ENCODE measurements at places on chromosomes 7 and 10.
A peak's percentile ranks its signal among the peaks of the same experiment; 100 is the strongest.

- H3K36me3 ChIP-seq: no peaks in the 10 kb centered on the region
- H3K27ac ChIP-seq: no peak overlapping the region
- no peaks in the 10 kb centered on the region for H3K27me3 ChIP-seq
- no peaks in the 10 kb centered on the region for H3K4me1 ChIP-seq
- no peak overlapping the region for H3K4me3 ChIP-seq
Observed at GRCh38 chr7:82840061-82840460, 322.6 kb downstream of the PCLO start.

DNA sequence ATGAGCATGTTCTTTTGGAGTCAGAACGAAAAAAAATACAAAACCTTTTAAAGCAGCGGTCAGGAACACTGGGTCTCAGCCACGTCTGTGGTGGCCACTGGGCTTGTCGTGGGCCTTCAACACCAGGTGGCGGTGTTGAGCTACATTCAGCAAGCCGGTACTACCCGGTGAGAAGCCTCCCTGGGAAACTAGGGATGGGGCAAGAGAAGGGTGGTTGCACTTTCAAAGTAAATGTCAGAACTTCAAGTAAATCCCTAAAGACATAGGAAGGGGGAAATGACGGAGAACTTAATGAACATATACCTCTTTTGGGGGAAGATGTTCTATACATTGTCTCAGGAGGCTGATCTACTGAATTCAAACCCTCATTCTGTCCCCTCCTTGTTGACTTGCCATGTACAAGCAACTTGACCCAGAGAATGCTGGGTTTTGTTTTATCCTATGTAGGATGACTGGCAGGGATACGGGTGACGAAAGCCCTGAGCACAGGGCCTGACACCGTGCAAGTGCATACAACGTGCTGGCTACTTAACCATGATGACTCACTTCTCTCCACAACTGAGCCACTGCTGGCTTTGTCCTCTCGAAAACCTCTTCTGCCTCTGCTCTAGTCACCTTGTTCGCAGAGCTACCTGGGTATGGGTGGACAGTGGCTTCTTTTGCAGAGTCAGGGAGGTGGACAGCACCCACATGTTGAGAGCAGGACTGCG lies 49.0 kb upstream of the BAMBI start:
- DNase-seq: peak; percentile 82
- H3K4me1 ChIP-seq: peaks cover 7% of the 10 kb centered on the region
- no peaks in the 10 kb centered on the region for H3K36me3 ChIP-seq
- no peak overlapping the region for H3K4me3 ChIP-seq

GRCh38 chr7:77504951-77505350 lies 32.1 kb upstream of the PTPN12 start:
- no peak overlapping the region for H3K27ac ChIP-seq
- H3K4me1 ChIP-seq: no peaks in the 10 kb centered on the region
- no peaks in the 10 kb centered on the region for H3K27me3 ChIP-seq
- no peak for DNase-seq
- H3K36me3 ChIP-seq: no peaks in the 10 kb centered on the region
- no peak overlapping the region for H3K4me3 ChIP-seq

DNA sequence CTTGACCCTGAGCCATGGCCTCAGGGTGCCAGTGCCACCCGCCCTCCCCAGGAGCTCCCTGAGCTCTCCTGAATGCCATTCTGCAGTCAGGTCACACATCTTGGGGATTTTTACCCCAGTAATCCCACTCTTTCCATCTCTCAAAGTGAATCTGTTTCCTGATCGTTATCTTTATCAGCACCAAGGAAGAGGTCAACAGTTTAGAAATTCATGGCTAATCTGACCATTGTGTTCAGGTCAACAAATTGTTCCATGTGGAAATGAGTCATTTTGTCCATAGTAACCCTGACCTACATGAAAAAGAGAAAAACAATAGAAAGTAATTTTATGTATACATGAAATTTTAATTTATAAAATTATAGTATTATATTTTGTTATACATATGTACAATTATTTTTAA lies 28.8 kb upstream of the ZNF488 start:
- no peak overlapping the region for H3K27ac ChIP-seq
- peaks cover 20% of the 10 kb centered on the region for H3K27me3 ChIP-seq
- H3K4me1 ChIP-seq: peaks cover 9% of the 10 kb centered on the region
- H3K4me3 ChIP-seq: no peak overlapping the region

DNA sequence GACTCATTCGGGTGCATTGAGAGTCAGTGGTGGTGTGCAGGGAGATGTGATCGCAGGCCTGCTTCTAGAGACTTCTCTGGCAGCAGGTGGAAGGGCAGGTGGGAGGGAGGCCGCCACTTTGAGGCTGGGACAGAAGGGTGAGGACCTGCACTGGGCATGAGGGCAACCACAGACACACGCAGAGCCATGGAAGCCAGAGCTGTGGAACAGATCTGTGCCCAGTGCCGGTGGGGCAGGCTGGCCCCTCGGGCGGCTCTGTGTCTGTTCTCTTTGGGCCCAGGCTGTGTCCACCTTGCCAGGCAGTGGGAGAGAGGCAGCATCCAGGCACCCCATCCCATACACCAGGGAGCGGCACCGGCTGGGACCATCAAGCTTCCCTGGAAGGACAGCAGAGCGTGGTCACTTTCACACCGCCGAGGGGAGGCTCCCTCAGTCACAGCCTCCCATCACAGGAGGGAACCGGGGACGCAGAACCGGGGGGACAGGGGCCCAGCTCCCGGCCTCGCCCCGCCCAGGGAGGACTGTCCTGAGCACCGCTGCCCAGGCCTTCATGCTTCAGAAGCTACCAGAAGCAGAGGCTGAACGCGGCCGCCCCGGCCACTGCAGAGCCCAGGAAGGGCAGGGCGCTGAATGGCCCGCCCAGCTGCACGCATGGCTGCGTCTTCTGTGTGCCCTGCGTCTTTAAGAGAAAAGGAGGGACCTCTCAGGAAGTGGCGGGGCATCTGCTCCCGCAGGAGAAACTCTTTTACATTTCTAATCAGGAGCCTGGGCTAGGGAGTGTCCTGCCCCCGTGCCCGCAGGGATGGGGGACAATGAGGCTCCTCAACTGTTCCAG lies 32.1 kb downstream of the EN2 start:
- peaks cover 54% of the 10 kb centered on the region for H3K27me3 ChIP-seq
- no peak for DNase-seq
- peaks cover 13% of the 10 kb centered on the region for H3K4me1 ChIP-seq
- peak overlapping the region; percentile 72 for H3K4me3 ChIP-seq

GRCh38 chr10:80737209-80737608 lies 199.5 kb downstream of the SH2D4B start:
- no peaks in the 10 kb centered on the region for H3K27me3 ChIP-seq
- H3K27ac ChIP-seq: no peak overlapping the region
- H3K4me3 ChIP-seq: no peak overlapping the region
- H3K36me3 ChIP-seq: no peaks in the 10 kb centered on the region
- no peak for DNase-seq
- H3K4me1 ChIP-seq: no peaks in the 10 kb centered on the region

DNA sequence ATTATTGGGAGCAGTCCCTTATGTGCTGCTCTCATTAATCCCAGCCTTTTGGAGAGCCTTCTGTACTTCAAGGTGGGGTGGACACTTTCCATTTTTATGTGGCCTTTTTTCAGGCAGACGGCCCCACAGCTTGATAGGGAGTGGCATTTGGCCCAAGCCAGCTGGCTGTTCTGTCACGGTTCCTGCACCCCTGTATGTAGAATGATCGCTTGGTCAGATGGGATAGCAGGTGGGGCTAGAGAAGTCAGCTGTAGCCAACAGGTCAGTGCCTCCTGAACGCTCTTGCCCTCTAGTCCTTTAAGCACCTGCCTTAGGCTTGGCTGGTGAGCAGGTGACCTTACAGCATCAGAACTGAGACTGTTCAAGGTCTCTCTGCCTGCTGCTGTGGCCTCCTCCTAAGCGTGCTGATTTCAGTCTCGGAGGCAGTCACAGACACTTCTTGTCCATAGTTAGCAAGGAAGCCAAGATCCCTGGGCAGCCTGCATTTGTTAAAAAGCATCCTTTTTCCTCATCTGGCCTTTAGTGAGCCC lies 95.3 kb downstream of the LRRC4 start:
- H3K4me3 ChIP-seq: no peak overlapping the region
- H3K27ac ChIP-seq: no peak overlapping the region
- H3K36me3 ChIP-seq: no peaks in the 10 kb centered on the region
- DNase-seq: no peak

GRCh38 chr7:125059861-125060456 lies 130.3 kb upstream of the POT1 start:
- H3K27me3 ChIP-seq: no peaks in the 10 kb centered on the region
- no peak overlapping the region for H3K27ac ChIP-seq
- DNase-seq: peak; percentile 28

- no peak overlapping the region for H3K27ac ChIP-seq
- DNase-seq: no peak
- H3K27me3 ChIP-seq: no peaks in the 10 kb centered on the region
- H3K36me3 ChIP-seq: no peaks in the 10 kb centered on the region
- H3K4me1 ChIP-seq: no peaks in the 10 kb centered on the region
Observed at GRCh38 chr7:83643012-83643411, 5.9 kb downstream of the SEMA3E start.

DNA sequence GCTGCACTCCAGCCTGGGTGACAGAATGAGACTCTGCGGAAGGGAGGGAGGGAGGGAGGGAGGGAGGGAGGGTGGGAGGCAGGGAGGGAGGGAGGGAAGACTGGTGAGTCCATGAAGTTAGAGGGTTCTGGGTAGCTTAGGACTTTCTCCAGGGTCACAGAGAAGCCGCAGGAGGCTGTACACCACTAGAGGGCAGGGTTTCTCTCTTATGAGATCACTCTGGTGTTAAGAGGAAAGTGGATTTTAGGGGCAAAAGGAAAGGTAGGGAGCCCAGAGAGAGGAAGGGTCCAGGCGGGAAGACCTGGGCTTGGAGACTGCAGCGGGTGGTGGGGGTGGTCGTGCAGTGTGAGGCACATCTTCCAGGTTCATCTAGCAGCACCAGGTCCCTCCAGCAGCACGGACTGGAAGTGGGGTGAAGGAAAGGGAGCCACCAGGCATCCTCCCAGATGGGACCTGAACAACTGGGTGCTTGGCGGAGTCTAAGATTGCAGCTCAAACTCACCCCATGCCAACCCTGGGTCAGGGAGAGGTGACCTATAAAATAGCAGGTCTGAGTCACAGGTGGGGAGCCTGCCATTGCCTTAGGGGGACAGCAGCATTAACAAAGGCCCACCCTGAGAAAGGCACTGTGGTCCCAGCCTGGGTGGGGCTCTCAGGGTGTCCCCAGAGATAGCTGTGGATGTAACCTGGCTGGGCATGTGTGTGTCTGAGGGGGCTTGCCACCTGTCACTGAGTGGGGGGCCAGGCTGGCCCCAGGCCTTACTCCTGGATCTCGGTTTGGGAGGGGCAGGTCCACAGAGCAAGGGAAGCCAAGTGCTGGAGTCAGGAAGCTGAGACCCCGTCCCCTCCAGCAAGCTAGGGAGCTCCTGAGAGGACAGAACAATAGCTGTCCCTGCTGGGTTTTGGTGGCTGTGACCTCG lies 48.5 kb upstream of the SLC29A3 start:
- peak; percentile 92 for DNase-seq
- no peaks in the 10 kb centered on the region for H3K36me3 ChIP-seq
- no peak overlapping the region for H3K4me3 ChIP-seq
- H3K4me1 ChIP-seq: peaks cover 9% of the 10 kb centered on the region

GRCh38 chr7:55258631-55259030 lies 106.5 kb upstream of the LANCL2 start:
- H3K27ac ChIP-seq: no peak overlapping the region
- H3K27me3 ChIP-seq: peaks cover 6% of the 10 kb centered on the region
- H3K36me3 ChIP-seq: no peaks in the 10 kb centered on the region

- no peaks in the 10 kb centered on the region for H3K36me3 ChIP-seq
- H3K27ac ChIP-seq: no peak overlapping the region
Observed at GRCh38 chr10:132117146-132117545, 51.4 kb downstream of the JAKMIP3 start.

- no peak for DNase-seq
- no peak overlapping the region for H3K27ac ChIP-seq
- H3K4me3 ChIP-seq: no peak overlapping the region
Observed at GRCh38 chr7:13174991-13175390, 487.6 kb downstream of the ARL4A start.

- H3K36me3 ChIP-seq: no peaks in the 10 kb centered on the region
- DNase-seq: no peak
- peaks cover 26% of the 10 kb centered on the region for H3K27me3 ChIP-seq
- peaks cover 4% of the 10 kb centered on the region for H3K4me1 ChIP-seq
Observed at GRCh38 chr7:25664593-25664992, 436.3 kb upstream of the NPVF start.

DNA sequence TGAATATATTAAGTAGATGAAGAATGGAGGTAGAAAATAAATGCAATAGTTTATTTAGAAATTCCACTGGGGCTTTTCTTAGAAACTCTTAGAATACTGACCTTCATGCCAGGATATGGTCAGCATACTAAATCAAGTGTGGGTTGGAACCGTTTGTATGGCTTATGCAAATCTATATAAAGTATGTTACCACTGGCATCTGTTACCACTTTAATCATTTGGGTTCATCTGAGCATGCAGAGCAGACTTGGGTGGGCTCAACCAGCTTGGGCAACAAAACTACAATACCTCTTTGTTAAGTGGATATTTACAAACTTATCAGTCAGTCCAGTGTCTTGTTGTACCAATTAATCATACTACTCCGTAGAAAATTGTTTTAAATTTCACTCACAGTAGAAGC lies 125.8 kb downstream of the CRPPA start:
- no peaks in the 10 kb centered on the region for H3K27me3 ChIP-seq
- DNase-seq: no peak
- no peak overlapping the region for H3K4me3 ChIP-seq
- no peaks in the 10 kb centered on the region for H3K36me3 ChIP-seq
- no peak overlapping the region for H3K27ac ChIP-seq
- H3K4me1 ChIP-seq: no peaks in the 10 kb centered on the region

GRCh38 chr7:73904219-73905137 lies 43.5 kb downstream of the TMEM270 start:
- no peak for DNase-seq
- no peak overlapping the region for H3K4me3 ChIP-seq
- H3K27ac ChIP-seq: no peak overlapping the region
- peaks cover 2% of the 10 kb centered on the region for H3K4me1 ChIP-seq
